PC-3 (cell line): ENCODE measurements at places on chromosomes 1 and 21. TPM values are rescaled to one million over a fixed set of nuclear protein-coding genes. Genes with fewer than 3 reads are reported as not detected.

Gene MAP7D1
- 113 and 160 TPM in 2 replicates for total RNA-seq

Gene SLC2A1
- 245 and 264 TPM in 2 replicates for total RNA-seq

- peak overlapping the region; percentile 85 for H3K4me3 ChIP-seq
- peaks cover under 1% of the 10 kb centered on the region; the same call in 1 of the 2 replicates for H3K36me3 ChIP-seq
- H3K4me1 ChIP-seq: peaks cover 61% of the 10 kb centered on the region
- DNase-seq: peak; percentile 10
- H3K27me3 ChIP-seq: no peaks in the 10 kb centered on the region
Observed at GRCh38 chr1:155125946-155126555, 1.6 kb upstream of the EFNA1 start.

DNA sequence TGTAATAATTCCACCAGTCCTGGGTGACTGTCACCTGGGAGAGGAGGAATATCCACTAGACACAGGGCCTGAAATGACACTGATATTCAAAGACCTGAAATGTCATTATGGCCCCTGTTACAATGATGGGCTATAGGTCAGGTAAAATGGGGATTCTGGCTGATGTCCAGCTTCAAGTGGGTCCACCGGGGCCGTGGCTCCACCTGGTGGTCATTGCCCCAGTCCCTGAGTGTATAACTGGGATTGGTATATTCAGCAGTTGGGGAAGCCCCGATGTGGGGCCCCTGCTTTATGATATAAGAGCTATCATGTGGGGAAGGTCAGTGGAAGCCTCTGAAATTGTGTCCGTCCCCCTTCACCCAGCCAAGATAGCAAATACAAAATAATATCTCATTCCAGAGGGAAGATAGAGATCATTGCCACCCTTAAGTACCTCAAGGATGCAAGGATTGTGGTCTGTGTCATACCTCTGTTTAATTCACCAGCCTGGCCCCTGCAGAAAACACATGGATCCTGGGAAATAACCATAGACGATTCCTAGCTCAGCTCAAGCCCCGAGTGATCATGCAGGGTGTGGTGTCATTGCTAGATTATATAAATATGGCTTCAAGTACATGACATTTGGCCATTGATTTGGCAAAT lies 19.4 kb downstream of the PLEKHO1 start:
- no peak overlapping the region for H3K4me3 ChIP-seq
- H3K27ac ChIP-seq: no peak overlapping the region
- H3K4me1 ChIP-seq: no peaks in the 10 kb centered on the region

GRCh38 chr1:234836045-234836681 lies 226.2 kb upstream of the IRF2BP2 start:
- no peaks in the 10 kb centered on the region for H3K27me3 ChIP-seq
- H3K4me1 ChIP-seq: no peaks in the 10 kb centered on the region
- H3K27ac ChIP-seq: no peak overlapping the region
- DNase-seq: no peak
- H3K36me3 ChIP-seq: no peaks in the 10 kb centered on the region

DNA sequence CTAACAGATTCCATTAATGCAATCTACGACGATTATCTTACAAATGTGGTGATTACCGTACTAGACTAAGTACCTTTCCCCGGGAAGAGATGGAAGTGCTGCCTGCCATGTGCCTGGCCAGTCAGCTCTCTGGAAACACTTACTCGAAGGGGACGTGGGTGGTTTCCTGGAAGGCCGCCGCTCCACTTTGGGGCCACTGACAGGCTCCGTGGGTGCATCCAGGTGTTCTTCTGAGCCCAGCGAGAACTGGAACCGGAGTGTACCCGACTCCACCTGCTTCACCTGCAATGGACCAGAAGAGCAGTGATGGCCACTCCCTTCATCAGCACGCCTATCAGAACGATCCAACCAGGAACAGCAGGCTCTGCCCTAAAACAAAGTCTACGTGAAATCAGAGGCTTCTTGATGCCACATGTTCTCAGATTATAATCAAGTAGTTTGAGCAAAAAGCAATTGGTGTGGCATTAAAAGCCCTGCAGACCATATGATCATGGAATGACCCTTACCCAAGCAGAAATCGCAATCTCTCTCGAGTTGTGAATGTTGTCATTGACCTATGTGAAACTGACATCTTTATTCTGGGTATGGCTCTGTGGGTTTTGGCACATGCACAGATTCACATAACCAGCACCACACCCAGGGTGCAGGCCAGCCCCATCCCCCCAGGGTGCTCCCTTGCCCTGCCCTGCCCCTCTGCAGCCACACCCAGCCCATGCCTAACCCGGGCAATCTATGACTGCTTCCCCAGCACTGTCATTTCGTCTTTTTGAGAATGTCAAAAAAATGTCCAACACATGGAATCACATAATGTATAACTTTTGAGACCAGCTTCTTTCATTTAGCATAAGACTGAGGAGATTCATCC lies 64.5 kb downstream of the NPHP4 start:
- H3K4me1 ChIP-seq: peaks cover 4% of the 10 kb centered on the region; the same call in 1 of the 2 replicates
- no peaks in the 10 kb centered on the region for H3K27me3 ChIP-seq
- no peak for DNase-seq
- H3K4me3 ChIP-seq: no peak overlapping the region
- H3K27ac ChIP-seq: no peak overlapping the region

GRCh38 chr21:41948078-41948895 lies 5.5 kb downstream of the C2CD2 start:
- no peak overlapping the region for H3K4me3 ChIP-seq
- peaks cover 13% of the 10 kb centered on the region for H3K36me3 ChIP-seq
- H3K27ac ChIP-seq: no peak overlapping the region
- H3K4me1 ChIP-seq: peaks cover 26% of the 10 kb centered on the region
